ENCODE measurements at places on chromosomes 3 and 15. TPM values are rescaled to one million over a fixed set of nuclear protein-coding genes. Genes with fewer than 3 reads are reported as not detected.

The ALG1L2 gene
- 1.3 TPM for total RNA-seq

The GOLGA6L7 gene
- total RNA-seq: not detected

The DNASE1L3 gene
- total RNA-seq: not detected

The MASP1 gene
- not detected for total RNA-seq

The CSTA gene
- total RNA-seq: 4.0 TPM

Data from natural killer cell (primary cell).